ENCODE measurements at places on chromosomes 5 and 9.

DNA sequence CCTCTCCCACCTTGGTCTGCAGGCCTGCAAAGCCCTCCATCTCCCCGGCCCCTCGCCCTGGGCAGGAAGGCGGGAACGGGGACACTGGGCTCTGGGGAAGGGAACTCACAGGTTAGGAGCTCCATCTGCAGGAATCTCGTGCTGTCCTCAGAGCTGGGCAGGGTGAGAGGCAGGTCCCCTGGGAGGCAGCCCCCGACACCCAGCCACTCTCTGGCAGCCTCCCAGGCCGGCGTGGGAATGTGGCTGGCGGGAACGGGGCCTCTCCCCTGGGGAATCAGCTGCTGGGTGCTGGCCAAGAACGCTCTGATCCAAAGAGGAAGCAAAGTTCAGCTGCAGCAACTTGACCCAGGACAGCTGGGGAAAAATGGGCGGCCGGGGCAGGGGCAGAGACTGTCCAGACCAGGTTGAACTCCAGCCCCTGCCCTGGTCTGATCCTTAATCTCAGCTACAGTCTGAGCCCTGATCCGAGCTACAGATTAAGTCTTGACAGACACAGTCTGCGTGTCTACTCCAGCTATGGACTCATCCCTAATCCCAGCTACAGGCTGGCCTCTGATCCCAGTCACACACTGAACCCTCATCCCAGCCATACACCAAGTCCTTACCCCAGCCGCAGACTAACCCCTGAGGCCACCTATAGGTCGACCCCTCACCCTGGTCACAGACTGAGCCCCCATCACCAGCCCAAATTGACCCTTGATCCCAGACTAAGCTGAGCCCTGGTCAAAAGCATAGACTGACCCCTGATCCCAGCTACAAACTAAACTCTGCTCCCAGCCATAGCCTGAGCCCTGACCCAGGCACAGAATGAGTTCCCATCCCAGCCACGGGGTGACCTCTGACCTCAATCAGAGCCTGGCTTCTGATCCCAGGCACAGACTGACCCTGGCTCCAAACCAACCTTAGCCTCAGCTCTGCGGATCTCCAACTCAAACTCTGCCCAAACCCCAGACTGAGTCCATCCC is 37.3 kb upstream of the EGFL7 start:
- H3K4me1 ChIP-seq = peaks cover 74% of the 10 kb centered on the region
- H3K36me3 ChIP-seq = no peaks in the 10 kb centered on the region
- no peaks in the 10 kb centered on the region for H3K27me3 ChIP-seq
- no peak for DNase-seq
- no peak overlapping the region for H3K4me3 ChIP-seq
- H3K27ac ChIP-seq = no peak overlapping the region

- DNase-seq = no peak
- no peak overlapping the region for H3K27ac ChIP-seq
- H3K4me3 ChIP-seq = no peak overlapping the region
- no peaks in the 10 kb centered on the region for H3K4me1 ChIP-seq
Observed at GRCh38 chr5:159456261-159456660, 126.0 kb upstream of the IL12B start.

DNA sequence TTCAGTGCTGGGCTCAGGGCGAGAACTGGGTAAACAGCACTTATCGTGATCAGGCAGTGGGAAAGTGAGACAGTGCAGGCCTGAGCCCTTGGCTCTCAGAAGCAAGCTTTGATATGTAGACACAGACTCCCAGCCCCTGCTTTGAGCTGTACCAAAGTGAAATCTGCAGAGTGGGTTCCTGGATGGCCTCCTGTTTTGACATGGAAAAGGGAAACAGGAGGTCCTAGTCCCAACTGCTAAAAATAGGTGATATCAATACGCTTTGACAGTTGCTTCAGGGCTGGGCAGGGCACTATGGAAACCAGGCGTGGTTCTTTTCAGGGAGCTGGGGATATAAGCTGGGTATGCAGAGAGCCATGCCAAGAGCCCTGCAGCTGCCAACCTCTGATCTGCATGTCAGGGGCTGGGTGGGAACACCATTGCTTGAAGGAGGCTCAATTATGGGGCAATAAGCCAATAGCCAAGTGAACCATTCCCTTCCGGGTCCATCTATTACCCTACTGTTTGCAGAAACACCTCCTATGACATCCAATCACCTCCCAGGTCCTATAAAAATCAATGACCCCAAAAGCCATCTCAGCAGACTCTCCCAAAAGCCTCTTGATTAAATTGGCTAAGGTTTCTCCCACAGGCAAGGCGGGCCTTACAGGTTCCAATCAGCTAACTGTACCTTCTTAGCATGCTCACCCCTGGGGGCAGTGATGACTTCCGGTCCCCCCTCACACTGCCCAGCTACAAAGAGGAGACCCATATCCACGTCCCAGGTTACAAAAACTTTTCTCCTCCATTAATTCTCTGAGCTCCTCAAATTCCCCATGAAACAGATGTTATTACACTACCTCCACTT is 45.8 kb downstream of the EPB41L4B start:
- H3K4me3 ChIP-seq = no peak overlapping the region
- no peaks in the 10 kb centered on the region for H3K4me1 ChIP-seq
- no peaks in the 10 kb centered on the region for H3K36me3 ChIP-seq

GRCh38 chr5:33361781-33362180 is 79.0 kb upstream of the TARS1 start:
- no peaks in the 10 kb centered on the region for H3K4me1 ChIP-seq
- no peaks in the 10 kb centered on the region for H3K27me3 ChIP-seq
- H3K36me3 ChIP-seq = no peaks in the 10 kb centered on the region
- H3K4me3 ChIP-seq = no peak overlapping the region
- no peak overlapping the region for H3K27ac ChIP-seq
- DNase-seq = no peak

DNA sequence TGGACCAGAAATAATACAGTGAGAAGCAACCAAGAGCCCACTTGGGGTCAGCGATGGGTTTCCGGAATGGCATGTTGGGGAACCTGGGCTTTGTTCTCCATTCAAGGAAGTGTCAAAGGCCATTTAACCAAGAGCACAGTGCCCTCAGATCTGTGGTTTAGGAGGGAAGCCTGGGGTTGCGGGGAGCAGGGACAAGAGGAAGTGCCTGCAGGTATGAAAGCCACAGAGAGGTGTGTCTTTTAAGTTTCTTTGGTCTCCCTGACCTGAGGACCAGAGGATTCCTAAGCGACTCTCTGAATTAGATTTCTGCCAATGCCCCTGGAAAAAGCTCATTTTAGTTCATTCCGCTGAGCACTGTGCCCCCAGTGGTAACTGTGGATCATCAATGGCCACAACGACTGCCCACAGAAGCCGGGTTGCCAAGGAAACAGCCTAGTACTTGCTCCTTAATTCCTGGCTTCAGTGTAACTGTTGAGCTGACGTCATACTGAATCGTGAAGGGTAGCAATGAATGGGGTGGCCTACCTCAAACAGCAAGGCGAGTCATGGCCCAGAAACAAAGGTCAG is 107.3 kb upstream of the SPIN1 start:
- H3K27me3 ChIP-seq = peaks cover 3% of the 10 kb centered on the region
- H3K4me3 ChIP-seq = no peak overlapping the region
- peaks cover 15% of the 10 kb centered on the region for H3K4me1 ChIP-seq
- no peak overlapping the region for H3K27ac ChIP-seq
